ENCODE measurements at places on chromosomes 6 and 20.

DNA sequence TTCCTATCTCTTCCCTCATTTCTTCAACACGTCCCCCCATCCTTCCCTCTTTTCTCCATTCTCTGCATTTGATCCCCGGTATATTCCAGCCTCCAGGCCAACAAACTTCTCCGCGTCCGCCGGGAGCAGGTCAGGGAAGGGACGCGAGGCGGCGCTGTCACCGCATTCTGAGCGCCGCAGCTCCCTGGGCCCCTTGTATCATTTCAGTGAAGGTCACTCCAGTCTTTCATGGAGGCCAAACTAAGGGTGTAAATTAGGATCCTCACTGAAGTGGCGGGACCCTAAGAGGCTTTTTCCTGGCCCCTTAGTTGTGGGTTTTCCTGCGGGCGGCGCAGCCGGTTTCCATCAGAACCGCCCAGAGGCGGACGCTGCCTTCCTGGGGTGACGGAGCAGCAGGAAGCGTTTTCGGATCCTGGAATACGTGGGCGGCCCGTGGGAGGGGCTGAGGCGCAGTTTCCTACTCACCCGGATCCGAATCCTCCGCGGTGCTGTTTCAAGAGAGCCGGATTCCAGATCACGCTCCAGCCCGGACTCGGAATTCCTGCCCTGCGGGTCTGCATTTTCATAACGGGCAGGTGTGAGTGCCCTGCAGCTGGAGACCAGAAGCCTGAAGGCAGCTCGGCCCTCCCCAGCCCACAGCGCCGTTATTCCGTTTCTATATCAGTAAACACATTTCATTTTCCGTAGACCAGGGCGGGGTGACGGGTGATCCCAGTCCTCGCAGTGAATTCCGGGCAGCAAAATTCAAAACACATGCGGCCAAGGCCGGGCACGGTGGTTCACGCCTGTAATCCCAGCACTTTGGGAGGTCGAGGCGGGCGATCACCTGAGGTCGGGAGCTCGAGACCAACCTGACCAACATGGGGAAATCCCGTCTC is 3.6 kb upstream of the MICA start:
- no peak for DNase-seq

GRCh38 chr20:4966826-4967751 is 34.2 kb downstream of the SLC23A2 start:
- DNase-seq, result no peak

DNA sequence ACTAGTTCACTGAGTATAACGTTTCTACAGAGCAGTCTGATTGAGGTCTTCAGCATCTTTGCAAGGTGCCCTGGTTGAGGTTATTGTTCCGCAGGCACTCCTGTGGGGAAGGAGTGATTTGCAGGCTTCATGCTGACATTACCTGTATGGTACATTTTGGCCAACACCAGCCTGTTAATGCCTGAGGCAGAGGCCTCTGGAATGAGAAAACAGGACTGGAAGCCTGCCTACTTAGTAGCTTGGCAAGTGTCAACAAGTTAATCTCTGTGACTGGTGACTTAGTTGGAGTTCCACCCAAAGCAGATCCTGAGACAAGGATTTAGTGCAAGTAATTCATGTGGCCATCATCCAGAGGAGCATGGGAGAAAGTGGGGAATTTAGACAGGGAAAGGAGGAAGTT is 24.6 kb downstream of the MAS1 start:
- no peak for DNase-seq

DNA sequence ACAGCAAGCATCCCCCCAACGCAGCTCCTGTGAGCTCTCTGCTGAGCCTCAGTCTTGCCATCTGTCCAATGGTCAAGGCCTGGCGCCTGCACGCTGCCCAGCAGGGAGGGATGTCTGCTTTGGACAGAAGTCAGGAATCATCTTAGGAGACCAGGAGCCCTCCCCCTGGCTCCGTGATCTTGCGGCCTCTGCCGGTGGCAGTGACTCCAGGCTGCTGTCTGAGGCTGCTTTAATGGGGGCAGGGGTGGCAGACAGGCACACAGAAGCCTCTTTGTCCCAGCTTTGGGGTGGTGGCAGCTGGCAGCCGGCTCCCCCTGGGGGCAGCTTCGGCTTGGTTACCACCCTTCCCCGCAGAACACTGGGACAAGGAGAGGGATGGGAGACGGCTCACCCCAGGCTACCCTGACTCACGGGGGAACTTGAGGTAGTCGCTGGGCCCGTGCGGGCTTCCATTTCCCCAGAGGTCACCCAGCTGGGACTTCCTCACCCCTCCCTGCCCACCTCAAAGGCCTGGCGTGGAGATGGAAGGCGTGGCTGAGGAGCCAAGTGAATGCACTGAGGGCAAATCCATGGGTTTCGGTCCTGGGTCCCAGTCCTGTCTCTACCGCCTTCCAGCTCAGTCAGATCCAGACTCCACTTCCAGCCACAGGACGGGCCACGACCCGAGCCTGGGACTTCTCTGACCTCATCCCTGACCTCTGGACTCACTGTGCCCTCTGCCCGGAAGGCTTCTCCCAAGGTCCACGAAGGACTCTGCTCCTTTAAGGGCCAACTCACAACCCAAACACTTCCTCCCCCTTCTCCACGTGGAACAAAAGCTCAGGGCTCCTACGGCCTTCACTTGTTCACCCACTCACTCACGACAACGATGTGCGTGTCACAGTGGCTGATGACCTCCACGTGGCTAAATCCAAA is 14.8 kb downstream of the PEDS1 start:
- DNase-seq, result peak; percentile 37

GRCh38 chr6:16154904-16155303 is 26.0 kb downstream of the MYLIP start:
- no peak for DNase-seq

DNA sequence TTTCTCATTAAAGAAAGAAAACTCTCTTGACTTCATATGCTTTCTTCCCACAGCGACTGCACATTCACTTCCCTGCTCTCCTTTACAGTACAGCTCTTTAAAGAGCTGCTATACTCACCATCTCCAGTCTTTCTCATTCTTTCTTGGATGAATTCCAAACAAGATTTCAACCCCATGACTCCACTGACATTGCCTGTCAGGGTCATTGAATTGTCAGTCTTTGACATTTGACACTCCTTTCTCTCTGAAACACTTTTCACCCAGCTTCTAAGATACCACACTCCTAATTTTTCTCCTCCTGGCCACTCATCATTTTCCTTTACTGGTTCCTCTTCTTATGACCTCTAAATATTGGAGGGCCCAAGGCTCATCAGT is 811 bp upstream of the ARMH2 start:
- DNase-seq, result no peak

DNA sequence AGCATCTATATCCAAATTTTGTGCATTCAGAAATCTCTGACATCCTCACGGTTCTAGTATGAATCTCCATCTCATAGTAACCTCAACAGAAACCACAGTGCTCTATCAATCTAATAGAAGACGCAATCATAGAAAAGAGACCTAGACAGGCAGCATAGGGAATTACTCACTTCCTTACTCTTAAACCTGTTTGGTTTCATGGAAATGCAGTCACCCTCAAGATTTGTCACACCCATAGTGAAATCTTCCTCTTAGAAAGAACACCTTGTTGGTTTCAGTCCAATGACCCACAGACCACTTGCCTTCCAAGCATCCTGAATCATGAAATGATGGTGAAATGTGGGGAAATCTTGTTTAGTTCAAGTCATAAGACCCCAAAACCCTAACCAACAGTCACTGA is 166.1 kb upstream of the PRDM1 start:
- DNase-seq, result no peak

DNA sequence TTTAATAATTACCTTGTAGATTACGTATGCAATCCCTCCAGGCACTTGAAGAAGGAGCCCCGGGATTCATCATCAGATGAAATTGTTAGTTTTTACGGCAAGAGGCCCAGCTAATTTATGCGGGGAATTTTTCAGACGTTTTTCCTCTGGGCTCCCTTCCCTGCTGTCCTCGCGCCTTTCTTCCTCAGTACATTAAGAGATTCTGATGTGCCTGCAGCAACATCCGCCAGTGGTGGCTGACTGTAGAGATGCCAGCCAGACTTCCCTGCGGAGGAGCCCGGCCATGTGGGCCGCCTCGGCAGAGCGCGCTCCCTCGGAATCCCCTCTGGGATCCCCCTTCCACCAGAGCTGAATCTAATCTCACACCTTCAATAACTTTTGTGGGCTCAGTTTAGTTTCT is 46.4 kb upstream of the POU3F2 start:
- DNase-seq, result no peak

DNA sequence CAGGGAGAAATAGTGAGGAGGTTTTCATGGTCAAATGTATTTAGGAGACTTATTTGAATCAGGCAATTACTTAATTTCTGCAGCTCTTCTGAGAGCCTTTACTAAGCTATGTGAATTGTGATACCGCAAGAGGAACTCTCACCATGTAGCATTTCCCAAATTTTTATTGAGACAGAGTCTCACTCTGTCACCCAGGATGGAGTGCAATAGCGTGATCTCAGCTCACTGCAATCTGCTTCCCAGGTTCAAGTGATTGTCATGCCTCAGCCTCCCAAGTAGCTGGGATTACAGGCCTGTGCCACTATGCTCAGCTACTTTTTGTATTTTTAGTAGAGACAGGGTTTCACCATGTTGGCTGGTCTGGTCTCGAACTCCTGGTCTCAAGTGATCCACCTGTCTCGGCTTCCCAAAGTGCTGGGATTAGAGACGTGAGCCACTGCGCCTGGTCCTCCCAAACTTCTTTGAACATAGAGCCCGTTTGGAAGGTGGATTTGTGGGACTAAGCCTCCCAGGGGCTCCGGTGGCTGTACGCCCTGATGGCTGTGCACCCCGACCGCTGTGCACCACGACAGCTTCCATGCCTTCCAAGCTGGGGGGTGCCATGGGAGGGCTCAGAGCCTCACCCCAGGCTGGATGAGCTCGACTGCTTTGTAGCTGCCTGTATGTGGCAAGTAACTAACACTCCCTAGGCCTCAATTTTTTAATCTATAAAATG is 5.7 kb upstream of the MPC1 start:
- DNase-seq, result no peak

Measured in NCI-H2171 (cell line).